ENCODE measurements at places on chromosomes 1 and 21.

DNA sequence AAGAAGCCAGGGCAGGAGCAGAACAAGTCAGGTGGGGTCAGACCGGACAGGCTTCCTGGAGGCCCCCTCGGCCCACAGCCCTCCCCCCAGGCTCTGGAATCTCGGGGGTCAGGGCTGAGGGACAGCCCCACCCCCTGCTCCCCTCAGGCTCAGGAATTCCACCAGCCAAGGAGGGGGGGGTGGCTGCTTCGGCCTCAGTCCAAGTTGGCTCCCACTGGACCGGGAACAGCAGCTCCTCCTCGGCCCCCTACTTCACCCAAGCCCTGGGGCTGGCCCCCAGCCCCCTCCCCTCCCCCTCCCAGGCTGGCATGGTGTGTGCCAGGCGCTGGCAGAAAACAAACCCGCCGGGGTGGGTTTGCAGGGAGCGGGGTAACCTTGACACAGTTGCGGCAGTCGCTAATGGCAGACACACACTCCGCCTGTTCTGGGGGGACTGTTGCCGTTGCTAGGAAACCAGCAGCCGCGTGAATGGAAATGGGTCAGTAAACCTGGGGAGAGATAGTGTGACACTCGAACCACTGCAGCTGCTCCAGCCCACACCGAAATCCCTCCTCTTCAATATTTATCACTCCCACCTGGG lies 32.4 kb downstream of the AHDC1 start:
- peak; percentile 16 for DNase-seq

GRCh38 chr21:18152371-18152770 lies 92.3 kb upstream of the CHODL start:
- no peak for DNase-seq

- DNase-seq = no peak
Measured at GRCh38 chr1:40300249-40300567, 16.9 kb downstream of the COL9A2 start.

GRCh38 chr1:14686701-14687100 lies 88.2 kb downstream of the KAZN start:
- no peak for DNase-seq

DNA sequence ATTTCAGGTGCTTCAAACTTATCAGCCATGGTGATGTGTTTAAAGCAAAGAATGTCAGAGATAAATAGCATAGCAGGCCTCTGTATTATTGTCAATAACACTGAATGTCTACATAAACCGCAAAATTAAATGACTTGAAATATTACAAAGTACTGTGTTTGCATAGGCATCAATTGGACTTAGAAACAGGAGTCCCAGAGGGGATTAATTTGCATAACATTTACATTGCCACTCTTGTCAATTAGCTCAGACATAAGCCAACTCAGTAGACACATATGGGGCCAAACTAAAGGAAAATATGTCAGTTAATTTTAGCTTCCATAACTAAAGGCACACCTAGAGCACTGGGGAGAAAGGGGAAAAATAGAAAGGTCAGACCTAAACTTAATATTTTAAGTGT lies 814.5 kb upstream of the NEGR1 start:
- no peak for DNase-seq

GRCh38 chr1:22608361-22608760 lies 28.1 kb upstream of the C1QA start:
- DNase-seq = no peak

- DNase-seq = no peak
Measured at GRCh38 chr1:173775578-173776226, 48.8 kb upstream of the DARS2 start.

DNA sequence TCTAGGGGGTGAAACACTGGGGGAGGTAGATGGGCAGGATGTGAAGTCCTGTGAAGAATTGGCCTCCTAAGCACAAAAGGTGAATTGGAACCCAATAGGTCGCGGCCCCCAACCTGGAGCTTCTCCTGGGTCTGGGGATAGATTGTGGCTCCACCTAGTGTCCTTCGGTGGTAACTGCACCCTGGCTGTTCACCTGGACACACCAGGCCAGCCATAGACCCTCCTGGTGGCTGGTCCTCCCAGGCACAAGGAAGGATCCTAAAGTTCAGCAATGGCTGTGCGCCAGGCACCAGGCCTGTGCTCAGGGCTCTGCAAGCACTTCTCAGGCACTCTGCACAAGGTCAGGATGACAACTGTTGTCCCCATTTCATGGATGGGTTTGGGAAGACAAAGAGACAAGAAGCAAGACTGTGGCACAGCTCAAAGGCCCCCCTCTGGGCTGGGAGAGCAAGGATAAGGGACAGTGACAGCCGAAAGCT lies 13.5 kb downstream of the ESPN start:
- DNase-seq = peak; percentile 56

GRCh38 chr1:85198864-85199263 lies 2.0 kb downstream of the SYDE2 start:
- DNase-seq = no peak

GRCh38 chr21:34691390-34692032 lies 22.7 kb downstream of the CLIC6 start:
- no peak for DNase-seq

DNA sequence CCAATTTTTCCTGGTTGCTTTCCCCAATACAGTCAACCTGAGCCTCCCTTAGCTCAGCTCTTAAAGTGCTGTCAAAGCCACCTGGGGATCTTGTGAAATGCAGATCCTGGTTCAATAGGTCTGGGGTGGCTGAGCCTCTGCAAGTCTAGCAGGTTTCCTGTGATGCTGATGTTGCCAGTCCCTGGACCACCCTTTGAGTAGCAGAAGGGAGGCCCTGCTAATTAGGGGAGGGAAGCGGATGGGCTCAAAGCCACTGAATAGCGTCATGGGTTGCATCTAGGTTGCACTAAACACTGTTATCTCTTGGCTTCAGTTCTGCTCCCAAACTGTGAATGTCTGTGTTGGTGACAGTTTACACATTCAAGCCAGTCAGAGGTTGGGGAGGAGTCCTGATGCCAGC lies 127.2 kb downstream of the KAZN start:
- DNase-seq = no peak

GRCh38 chr1:47194311-47194710 lies 4.5 kb upstream of the PDZK1IP1 start:
- DNase-seq = no peak

DNA sequence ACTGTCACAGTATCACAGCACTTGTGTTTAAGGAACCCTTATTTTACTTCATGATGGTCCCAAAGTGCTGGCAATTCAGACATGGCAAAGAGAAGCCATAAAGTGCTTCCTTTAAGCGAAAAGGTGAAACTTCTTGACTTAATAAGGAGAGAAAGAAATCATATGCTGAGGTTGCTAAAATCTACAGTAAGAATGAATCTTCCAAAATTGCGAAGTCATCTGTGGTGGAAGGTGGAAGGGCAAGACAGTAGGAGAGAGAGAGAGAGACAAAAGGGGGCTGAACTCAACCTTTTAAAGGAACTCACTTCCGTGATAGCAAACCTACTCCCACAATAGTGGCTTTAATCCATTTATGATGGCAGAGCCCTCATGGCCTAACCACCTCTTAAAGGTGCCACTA lies 19.3 kb upstream of the AADACL3 start:
- DNase-seq = no peak

DNA sequence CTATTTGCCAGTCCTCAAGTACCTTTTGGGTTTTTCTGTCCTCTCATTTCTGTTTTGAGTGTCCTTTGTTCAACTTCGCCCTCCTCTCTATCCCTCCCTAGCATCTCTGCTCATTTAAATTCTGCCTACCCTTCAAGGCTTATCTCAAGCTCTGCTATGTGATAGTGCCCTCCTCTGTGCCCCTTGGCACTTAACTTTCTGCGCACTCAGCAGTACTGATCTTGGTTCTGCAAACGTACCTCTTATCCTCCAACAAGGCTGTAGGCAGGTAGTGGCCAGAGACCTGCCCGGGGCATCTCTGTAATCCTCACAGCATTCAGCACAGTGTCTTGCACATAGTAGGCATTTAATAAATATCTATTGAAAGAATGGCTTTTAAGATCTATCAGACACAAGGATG lies 5.3 kb upstream of the IL20 start:
- no peak for DNase-seq

GRCh38 chr1:234972411-234973191 lies 156.0 kb downstream of the TOMM20 start:
- no peak for DNase-seq

DNA sequence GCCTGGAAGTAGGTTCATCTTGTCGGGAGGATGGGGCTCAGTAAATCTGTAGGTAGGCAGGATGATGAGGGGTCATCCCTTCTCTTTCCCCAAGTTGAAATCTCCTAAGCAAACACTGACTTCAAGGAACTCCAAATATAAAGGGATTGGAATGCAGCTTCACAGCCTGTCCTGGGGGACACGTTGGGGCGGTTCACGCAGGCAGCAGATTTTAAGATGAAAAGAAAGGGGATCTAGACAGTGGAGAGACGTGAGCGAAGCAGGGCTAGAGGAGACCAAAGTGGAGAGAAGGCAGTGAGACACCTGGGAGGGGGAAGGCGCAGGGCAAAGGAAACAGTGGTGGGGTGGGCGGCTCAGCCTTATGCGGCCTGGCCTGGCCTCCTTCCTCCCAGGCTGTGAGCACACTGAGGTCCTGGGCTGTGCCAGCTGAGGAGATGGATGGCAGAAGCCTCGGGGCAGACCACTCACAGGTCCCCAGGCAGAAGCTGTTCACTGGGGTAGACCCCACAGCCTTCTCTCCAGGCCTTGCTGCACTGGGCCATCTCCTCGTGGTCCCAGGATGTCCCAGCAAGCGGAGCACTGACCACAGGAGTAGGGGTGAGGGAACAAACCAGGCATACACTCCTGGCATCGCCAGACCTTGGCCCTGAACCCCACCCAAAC lies 51.7 kb downstream of the TOR1AIP2 start:
- no peak for DNase-seq

- peak; percentile 29 for DNase-seq
Measured at GRCh38 chr1:32540605-32541004, 1.4 kb downstream of the ZBTB8A start.

GRCh38 chr1:3274972-3275371 lies 179.5 kb upstream of the ARHGEF16 start:
- DNase-seq = no peak

GRCh38 chr1:161307230-161307768 lies 2.5 kb downstream of the MPZ start:
- DNase-seq = no peak

GRCh38 chr1:111483876-111484275 lies 10.1 kb downstream of the C1orf162 start:
- no peak for DNase-seq

DNA sequence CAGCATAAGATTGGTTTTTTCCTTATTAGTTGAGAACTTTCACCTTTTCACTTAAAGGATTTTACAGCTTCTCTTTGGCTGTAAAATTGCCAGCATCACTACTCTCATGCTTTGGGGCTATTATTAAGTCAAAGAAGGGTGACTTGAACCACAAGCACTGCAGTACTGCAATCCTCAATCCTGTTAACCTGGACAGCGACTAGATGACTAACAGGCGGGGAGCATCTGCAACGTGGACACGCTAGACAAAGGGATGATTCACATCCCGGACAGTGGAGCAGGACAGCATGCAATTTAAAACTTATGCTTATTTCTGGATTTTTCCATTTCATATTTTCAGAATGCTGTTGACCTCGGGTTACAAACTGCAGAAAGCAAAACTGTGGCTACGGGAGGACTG lies 8.1 kb downstream of the ARV1 start:
- no peak for DNase-seq

DNA sequence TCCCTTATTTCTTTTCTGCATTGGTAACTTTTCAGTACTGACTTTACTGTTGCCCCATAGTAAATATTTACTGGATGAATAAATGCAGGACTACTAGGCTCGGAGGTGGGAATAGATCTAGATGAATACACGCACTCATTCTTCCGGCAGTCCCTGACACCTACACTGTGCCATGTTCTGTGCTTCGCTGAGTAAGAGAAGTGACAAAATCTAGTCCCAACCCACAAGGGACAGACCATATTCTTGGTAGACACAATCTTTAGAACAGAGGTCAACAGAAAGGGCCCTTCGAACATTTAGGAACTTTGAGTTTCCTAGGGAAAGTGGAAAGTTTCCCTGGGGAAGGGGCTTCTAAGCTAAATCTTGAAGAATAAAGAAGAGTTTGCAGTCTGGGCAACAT lies 3.3 kb upstream of the CD52 start:
- DNase-seq = no peak

DNA sequence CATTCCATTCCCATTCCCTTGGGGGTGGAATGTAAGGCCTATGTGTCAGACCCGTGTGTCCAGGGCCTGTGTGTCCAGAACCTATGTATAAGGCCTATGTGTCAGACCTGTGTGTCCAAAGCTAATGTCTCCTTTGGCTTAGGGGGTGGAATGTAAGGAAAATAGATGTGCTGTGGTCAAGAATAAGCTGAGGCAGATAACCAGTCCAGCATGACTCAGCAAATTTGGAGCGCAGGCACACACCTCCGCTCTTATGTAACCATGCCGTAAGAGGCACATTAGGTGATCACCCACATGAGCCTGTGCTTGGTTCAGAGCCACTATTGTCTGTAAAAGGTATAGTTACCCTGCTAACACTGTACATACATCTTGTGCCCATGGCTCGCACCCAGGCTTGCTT lies 150.8 kb upstream of the SGIP1 start:
- no peak for DNase-seq

GRCh38 chr1:38589036-38589435 lies 270.5 kb downstream of the RRAGC start:
- no peak for DNase-seq

GRCh38 chr1:60390593-60391282 lies 317.2 kb upstream of the C1orf87 start:
- no peak for DNase-seq

DNA sequence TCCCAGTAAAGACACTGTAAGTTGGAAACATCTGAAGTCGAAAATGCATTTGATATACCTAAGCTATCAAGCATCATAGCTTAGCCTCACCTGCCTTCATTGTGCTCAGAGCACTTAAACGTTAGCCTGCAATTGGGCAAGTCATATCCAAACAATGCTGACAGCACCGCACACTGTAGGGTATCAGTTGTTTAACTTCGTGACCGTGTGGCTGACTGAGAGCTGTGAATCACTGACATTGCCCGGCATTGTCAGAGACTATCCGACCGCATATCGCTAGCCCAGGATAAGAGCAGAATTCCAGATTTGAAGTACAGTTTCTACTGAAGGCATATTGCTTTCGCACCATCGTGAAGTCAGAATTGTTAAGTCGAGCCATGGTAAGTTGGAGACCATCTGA lies 41.5 kb downstream of the GALNT2 start:
- no peak for DNase-seq

DNA sequence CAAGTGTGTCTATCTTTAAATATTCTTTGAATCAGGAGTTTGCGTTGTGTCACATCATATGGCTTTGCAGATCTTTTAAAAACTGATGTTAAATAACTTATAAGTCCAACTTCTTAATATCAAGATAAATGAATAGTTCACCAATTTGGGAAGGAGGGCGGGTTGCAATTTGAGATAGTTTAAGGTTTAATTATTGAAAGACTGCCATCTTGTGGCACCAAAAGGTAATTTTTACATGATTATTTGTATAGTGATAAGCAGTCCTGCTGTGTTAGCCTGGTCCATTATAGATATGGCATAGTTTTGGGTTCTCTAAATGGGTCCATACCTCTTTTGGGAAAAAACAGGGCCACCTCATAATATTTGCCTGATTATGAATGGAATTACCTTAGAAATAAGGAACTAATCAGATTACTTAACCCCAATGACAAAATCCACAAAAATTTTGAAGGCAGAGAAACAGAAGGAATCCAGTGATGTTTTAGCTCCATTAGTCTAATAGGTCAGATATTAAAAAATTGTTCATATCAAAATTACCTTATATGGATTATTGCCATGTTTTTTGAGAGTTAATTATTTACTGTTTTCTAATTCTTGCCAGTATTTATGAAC lies 64.3 kb downstream of the PRKAA2 start:
- peak; percentile 62 for DNase-seq

GRCh38 chr1:40362699-40363098 lies 10.8 kb upstream of the SMAP2 start:
- DNase-seq = no peak
